ENCODE measurements at places on chromosomes 5 and 9.

GRCh38 chr5:121489972-121490371 lies 361.7 kb upstream of the FTMT start:
- no peak for DNase-seq

GRCh38 chr9:83065233-83065632 lies 2.3 kb upstream of the RASEF start:
- DNase-seq = no peak

GRCh38 chr9:5698810-5699556 lies 70.1 kb downstream of the RIC1 start:
- peak; percentile 83 for DNase-seq

DNA sequence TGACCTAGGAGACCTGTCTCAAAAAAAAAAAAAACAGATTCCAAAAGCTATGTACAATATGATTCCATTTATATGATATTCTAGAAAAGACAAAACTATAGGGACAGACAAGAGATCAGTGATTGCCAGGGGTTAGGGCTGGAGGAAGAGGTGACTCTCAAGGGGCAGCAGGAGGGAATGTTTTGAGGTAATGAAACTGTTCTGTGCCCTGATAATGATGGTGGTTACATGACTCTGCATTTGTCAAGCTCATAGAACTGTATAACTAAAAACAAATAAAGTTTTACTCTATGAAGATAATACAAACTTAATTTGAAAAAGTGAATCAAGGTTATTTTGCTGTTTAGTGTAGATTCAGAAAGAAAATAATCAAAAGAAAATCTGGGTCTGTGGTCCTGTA lies 125.3 kb upstream of the IQGAP2 start:
- no peak for DNase-seq

- no peak for DNase-seq
These were observed 4.4 kb upstream of the SPTLC1 start for GRCh38 chr9:92119586-92119985.

GRCh38 chr9:77729177-77729576 lies 81.1 kb upstream of the GNA14 start:
- DNase-seq = no peak

DNA sequence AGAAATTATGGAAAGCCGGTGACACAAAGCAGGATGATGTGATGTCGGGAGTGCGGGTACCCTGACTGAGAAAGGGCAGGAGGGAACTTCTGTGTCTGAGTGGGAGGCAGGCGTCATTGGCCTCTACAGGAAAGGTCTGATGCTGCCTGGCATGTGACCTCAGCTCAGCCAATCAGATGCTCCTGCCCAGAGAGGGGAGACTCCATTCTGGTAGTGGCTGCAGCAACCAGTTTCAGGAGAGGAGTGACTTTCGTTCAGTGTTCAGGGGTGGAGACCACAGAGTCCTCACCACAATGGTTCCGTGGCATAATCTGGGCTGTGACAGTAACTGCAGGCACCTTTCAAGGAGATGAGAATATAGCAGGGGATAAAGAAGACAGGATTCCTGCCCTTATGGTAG lies 6.7 kb upstream of the SFXN1 start:
- no peak for DNase-seq

- DNase-seq = peak; percentile 52
These were observed 981.2 kb downstream of the TLE4 start for GRCh38 chr9:80552931-80553330.

DNA sequence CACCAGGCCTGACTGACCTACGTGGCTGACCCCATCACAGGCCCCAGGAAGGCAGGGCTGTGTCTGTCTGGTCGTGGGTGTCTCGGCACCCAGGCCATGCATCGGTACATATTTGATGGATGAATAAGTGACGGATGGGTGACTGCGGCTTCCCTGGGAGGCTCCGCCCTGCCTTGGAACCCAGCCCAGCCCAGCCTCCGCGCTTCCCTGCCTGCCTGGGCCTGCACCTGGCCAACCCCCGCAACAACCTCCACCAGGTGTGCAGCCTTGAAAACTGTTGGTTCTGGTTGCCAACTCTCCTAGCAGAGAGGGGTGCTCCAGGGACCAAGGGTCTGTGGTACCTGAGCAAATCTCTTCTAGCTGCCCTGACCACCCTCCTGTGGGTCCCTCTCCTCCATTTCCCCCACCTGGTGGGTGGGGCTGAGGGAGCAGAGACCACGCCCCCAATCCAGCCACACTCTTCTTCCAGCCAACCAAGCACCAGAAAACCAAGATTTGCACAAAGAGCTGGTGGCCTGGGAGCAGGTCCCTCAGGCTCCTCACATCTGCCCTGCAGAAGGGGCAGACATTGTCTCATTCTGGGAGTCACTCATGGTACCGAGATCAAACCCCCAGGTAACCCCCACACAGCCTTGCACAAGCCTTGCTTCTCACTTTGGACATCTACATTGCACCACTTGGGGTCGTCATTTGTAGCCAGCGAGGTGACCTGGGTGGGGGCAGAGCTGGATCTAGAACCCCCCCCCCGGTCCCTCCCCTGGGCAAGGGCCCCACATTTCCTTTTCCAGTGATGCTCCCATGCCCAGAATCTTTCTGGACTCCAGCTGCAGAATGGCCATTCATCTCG lies 100.6 kb upstream of the IER5L start:
- DNase-seq = no peak

DNA sequence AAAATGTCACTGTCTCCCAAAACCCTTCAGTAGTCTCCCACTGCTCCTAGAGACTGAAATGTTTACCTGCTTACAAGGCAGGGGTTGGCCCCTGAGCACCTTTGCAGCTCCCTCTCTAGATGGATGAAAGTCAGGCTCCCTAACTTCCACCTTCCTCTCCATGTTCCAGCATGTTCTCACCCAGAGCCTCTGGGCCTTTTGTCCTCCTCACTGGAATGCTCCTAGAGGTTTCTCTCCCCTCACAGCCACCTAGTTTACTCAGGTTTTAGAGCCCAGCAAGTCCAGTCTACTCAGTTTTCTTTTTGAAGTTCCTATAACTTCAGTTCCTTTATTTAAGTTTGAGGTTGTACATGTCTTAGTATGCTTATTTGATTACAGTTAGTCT lies 815 bp upstream of the URM1 start:
- no peak for DNase-seq

DNA sequence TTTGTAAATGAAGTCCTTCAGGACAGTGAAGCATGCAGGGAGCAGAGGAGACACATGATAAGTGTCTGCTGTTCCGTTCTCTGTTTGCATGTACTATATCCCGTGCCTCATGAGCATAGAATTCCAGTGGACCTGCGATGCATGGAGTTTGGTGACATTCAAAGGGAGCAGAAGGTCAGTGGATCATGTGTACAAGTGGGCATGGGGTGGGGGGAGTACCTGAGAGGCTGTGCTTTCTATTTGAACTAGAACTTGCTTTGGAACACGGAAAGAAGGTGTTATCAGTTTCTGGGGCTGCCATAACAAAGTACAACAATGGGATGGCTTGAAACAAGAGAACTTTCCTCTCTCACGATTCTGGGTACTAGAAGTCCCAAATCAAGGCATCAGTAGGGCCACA lies 5.1 kb upstream of the CCNJL start:
- DNase-seq = no peak

DNA sequence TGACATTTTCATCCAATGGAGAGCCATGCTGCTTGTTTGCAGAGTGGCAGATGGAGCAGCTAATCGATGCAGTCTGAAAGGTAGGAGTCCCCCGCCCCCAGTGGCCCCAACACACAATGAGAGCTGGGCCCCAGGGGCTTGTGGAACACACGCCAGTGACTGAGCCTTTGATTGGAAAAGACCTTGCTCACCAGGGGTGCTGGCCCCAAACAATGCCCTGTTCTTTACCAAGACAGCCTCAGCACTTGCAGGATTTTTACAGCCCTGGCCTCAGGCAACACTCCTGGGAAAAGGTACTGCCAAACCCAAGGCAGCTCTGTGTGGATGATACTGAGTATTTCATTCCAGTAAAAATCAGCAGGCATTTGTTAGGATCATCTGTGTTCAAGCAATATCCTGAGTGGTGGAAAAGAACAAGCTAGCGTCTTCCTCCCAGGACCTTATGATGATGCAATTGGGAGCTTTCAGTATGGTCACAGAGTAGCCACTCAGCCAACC lies 276.8 kb upstream of the CLINT1 start:
- no peak for DNase-seq

GRCh38 chr5:139457653-139458306 lies 4.8 kb downstream of the ECSCR start:
- DNase-seq = no peak

All from IMR-90 (cell line).